ENCODE measurements at places on chromosomes 7 and 10. TPM values are rescaled to one million over a fixed set of nuclear protein-coding genes. Genes with fewer than 3 reads are reported as not detected.

DNA sequence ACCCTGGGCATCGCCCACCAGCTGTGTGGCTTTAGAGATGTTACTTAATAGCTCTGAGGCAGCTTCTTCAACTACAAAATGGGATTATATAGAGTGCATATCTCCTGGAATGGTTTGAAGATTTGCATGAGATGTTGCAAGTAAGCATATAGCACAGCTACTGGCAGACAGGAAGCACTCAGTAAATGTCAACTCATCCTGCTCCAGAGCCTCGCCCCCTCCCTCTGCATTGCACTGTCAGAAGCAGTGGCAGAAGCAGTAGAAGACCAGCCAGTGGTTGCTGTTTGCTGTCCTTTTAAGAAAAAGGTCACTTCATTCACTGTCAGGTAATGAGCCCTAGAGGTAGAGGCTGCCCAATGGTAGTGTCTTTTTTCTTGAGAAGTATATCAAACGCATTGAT is 180.0 kb upstream of the GHITM start:
- H3K4me1 ChIP-seq: no peaks in the 10 kb centered on the region
- no peaks in the 10 kb centered on the region for H3K36me3 ChIP-seq
- no peak overlapping the region for H3K27ac ChIP-seq
- no peak overlapping the region for H3K4me3 ChIP-seq

- no peaks in the 10 kb centered on the region for H3K36me3 ChIP-seq
- DNase-seq: no peak
- no peaks in the 10 kb centered on the region for H3K4me1 ChIP-seq
- no peaks in the 10 kb centered on the region for H3K27me3 ChIP-seq
- H3K4me3 ChIP-seq: no peak overlapping the region
Measured at GRCh38 chr7:29288181-29289091, 93.9 kb downstream of the CHN2 start.

- no peak for DNase-seq
- H3K27me3 ChIP-seq: no peaks in the 10 kb centered on the region
- H3K4me3 ChIP-seq: no peak overlapping the region
- H3K27ac ChIP-seq: no peak overlapping the region
Measured at GRCh38 chr10:64859911-64860310, 1338.7 kb downstream of the REEP3 start.

DNA sequence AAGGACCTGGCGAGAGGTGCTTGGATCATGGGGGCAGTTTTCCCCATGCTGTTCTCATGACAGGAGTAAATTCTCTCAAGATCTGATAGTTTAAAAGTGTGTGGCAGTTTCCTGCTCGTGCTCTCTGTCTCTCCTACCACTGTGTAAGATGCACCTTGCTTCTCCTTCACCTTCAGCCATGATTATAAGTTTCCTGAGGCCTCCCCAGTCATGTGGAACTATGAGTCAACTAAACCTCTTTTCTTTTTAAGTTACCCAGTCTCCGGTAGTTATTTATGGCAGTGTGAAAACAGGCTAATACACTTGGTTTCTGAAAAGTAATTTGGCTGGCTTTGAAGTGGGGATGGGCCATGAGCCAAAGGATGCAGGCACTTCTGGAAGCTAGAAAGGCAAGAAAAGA is 268.0 kb upstream of the KAT6B start:
- no peak overlapping the region for H3K27ac ChIP-seq
- H3K27me3 ChIP-seq: no peaks in the 10 kb centered on the region
- no peak overlapping the region for H3K4me3 ChIP-seq
- H3K36me3 ChIP-seq: no peaks in the 10 kb centered on the region
- peaks cover 7% of the 10 kb centered on the region for H3K4me1 ChIP-seq

DNA sequence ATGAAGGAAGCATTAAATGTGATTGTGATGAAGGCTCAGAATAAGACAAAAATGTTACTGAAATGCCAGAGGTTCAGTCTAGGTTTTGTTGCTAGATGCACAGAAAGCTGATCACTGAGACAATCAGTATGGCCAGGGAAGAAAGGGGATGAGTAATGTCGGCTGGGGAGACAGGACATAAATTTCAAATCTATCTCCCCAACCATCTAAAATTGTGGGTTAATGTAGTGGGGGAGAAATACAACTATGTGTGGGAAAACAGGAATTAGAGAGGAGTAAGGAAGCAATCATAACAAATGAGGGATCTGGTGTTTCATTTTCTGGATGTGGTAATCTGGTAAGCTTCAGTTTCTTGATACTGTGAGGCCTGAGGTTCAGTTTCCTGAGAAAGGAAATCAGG is 1111.0 kb downstream of the XPNPEP1 start:
- H3K36me3 ChIP-seq: no peaks in the 10 kb centered on the region
- H3K27ac ChIP-seq: no peak overlapping the region
- no peak overlapping the region for H3K4me3 ChIP-seq
- no peaks in the 10 kb centered on the region for H3K4me1 ChIP-seq

DNA sequence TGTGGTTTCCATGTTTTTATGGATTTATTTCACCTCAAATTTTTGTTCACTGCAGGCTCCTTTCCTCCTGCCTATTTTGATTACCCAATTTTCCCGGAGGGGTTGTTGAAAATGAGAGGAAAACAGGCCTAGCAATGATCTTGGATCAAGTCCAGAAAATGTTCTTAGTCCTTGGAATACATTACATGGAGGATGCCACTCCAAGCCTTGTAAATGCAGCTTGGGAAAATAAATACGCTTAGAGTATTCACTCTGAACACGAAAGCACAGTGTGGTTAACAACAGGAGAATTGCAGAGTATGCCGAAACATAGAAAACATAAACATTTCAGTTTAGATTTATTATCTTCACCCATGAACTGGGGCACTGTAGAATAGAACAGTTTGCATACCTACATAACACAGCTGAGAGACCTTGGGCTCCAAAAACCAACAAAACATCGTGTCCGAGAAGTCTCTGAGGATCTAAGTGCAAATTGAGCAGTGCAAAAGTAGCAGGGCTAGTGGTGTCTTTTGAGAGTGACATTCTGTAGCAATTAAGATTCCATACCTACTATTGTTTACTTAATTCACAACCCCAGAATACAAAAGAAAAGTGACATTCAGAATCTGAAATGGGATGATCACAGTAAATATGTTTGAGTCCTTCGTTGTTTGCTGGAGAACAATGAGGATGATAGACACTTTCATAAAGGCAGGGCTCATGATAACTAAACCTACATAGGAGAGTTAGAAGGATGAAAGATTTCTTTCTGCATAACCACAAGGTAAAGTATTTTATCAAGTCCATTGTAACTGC is 7.6 kb upstream of the CD36 start:
- no peak overlapping the region for H3K27ac ChIP-seq
- DNase-seq: no peak
- H3K36me3 ChIP-seq: no peaks in the 10 kb centered on the region
- no peak overlapping the region for H3K4me3 ChIP-seq
- no peaks in the 10 kb centered on the region for H3K27me3 ChIP-seq
- H3K4me1 ChIP-seq: peaks cover 18% of the 10 kb centered on the region

DNA sequence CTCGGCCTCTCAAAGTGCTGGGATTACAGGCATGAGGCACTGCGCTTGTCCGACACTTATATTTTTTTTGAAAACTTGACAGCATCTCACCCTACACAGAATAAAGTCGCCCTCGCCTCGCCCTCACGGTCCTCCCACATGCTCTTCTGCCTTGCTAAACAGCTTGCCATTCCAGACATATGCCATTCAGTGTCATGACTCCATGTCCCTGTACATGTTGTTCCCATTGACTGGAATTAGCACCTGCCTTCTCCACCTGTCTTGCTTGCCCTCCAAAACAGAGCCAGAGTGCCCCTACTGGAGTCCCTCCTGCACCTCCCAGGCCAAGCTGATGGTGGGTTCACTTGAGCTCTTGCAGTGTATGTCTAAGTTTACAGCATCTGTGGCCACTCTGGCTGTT is 6.2 kb downstream of the NIPSNAP2 start:
- no peak for DNase-seq
- H3K36me3 ChIP-seq: no peaks in the 10 kb centered on the region
- no peaks in the 10 kb centered on the region for H3K27me3 ChIP-seq
- peaks cover 25% of the 10 kb centered on the region for H3K4me1 ChIP-seq
- H3K27ac ChIP-seq: no peak overlapping the region

GRCh38 chr7:18504965-18505364 is 9.4 kb downstream of the HDAC9 start:
- peaks cover 7% of the 10 kb centered on the region for H3K4me1 ChIP-seq
- H3K27me3 ChIP-seq: no peaks in the 10 kb centered on the region
- H3K27ac ChIP-seq: no peak overlapping the region
- H3K36me3 ChIP-seq: no peaks in the 10 kb centered on the region
- no peak for DNase-seq

DNA sequence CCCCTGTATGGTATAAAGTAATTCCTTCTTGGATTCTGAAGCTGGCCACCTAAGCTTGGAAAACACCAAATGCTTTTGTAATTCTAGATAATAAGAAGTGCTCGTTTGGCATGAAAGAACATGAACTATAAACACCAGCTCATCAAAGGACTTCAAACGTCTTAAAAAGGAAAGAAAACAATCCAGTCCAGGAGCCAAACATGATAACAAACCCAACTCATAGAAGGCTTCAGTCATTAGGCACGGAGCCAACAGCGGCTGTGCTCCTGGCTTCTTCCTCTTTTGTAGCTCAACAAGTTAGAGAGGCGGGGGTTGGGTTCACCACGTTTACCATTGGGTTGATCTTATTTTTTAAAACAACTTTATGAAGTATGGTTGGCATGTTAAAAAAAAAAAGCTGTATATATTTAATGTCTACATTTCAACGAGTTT is 56.4 kb upstream of the ECHDC3 start:
- H3K4me3 ChIP-seq: no peak overlapping the region
- DNase-seq: peak; percentile 78
- H3K36me3 ChIP-seq: no peaks in the 10 kb centered on the region
- peak overlapping the region; percentile 84 for H3K27ac ChIP-seq
- H3K27me3 ChIP-seq: no peaks in the 10 kb centered on the region
- peaks cover 31% of the 10 kb centered on the region for H3K4me1 ChIP-seq

Gene SLC13A1
- not detected for total RNA-seq

DNA sequence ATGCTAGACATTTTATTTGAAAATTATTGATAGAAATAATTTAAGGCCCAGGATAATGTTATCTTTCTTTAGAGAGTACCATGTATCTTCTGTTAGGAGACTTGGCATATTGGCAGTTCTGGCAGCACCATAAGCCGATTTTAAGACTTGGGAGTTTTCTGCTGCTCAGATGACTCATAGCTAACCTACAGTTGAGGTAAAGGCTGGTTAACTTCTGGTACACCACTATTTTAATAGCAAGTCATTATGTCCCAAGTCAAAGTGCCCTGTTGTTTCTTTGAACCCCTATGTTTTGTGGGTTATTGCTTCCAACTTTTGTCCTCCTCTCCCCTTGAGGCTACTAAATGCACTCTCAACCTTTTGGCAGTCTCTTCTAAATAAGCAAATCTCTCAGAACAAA is 25.2 kb downstream of the ATRNL1 start:
- no peaks in the 10 kb centered on the region for H3K4me1 ChIP-seq
- no peaks in the 10 kb centered on the region for H3K27me3 ChIP-seq
- no peaks in the 10 kb centered on the region for H3K36me3 ChIP-seq
- H3K27ac ChIP-seq: no peak overlapping the region
- DNase-seq: no peak
- H3K4me3 ChIP-seq: no peak overlapping the region

DNA sequence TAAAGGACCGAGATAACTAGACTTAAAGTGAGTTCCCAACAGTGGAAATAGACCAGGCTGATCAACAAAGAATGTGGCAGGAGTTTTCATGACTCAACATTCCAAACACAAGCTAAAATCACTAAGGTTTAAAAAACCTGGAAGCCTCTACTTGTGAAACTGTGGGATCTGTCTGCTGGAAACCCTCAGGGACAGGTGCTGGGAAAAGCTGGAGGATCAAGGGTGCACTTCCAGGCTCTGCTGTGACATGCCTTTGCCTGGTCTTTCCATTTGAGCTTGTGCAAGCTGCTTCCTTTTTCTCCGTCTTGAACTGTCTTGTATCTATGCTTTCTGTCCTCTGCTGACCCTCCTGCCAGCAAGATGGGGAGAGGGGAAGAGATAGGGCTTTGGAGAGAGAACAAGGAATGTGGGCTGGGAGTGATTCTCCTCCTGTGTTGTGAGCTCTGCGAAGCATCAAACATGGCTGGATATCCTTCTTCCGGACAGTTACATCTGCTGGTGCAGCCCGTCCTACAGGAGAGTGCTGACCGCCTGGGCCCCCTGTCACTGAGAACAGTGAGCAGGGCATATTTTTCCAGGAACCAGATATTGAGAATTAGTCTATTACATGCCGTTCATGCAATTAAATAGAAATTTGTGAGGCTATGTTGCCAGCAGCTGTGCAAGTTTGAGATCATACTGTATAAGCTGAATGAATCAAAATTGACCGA is 25.5 kb downstream of the ARHGAP22 start:
- H3K4me3 ChIP-seq: no peak overlapping the region
- no peak overlapping the region for H3K27ac ChIP-seq
- no peaks in the 10 kb centered on the region for H3K36me3 ChIP-seq
- no peak for DNase-seq
- H3K4me1 ChIP-seq: no peaks in the 10 kb centered on the region

- H3K27ac ChIP-seq: no peak overlapping the region
- peaks cover 18% of the 10 kb centered on the region for H3K4me1 ChIP-seq
- no peaks in the 10 kb centered on the region for H3K36me3 ChIP-seq
- H3K4me3 ChIP-seq: no peak overlapping the region
- H3K27me3 ChIP-seq: no peaks in the 10 kb centered on the region
Measured at GRCh38 chr7:99615989-99616358, 772 bp upstream of the ZSCAN25 start.

- no peaks in the 10 kb centered on the region for H3K4me1 ChIP-seq
- no peaks in the 10 kb centered on the region for H3K36me3 ChIP-seq
- H3K27me3 ChIP-seq: no peaks in the 10 kb centered on the region
- H3K27ac ChIP-seq: no peak overlapping the region
- peak; percentile 24 for DNase-seq
- no peak overlapping the region for H3K4me3 ChIP-seq
Measured at GRCh38 chr7:89623018-89623672, 531.1 kb upstream of the STEAP1 start.

DNA sequence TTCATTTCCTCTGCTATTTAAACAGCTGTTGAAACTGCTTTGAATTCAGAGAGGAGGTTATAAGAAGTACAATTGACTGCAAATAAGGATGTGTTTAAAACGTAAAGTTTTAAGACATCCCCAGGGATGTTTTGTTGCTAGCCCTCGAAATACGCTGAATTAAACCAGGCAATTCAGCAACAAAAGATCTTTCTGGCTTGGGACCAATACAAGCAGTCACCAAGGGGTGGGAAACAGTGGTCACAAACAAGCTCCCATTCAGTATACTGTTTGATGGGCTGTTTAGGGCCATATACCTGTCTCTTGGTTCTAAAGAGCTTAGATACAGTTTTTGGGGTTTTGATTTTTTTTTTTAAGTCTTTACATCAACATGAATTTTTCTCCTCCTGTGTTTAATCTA is 446.3 kb upstream of the POT1 start:
- no peaks in the 10 kb centered on the region for H3K4me1 ChIP-seq
- H3K27ac ChIP-seq: no peak overlapping the region
- H3K36me3 ChIP-seq: no peaks in the 10 kb centered on the region
- DNase-seq: no peak

Gene CRYGN
- not detected for total RNA-seq

Gene SP4
- 6.9 TPM for total RNA-seq
